M059J (cell line): ENCODE measurements at places on chromosomes 3 and 15.

- peak; percentile 99 for DNase-seq
These were observed 74.0 kb downstream of the B3GALNT1 start for GRCh38 chr3:161031134-161031533.

DNA sequence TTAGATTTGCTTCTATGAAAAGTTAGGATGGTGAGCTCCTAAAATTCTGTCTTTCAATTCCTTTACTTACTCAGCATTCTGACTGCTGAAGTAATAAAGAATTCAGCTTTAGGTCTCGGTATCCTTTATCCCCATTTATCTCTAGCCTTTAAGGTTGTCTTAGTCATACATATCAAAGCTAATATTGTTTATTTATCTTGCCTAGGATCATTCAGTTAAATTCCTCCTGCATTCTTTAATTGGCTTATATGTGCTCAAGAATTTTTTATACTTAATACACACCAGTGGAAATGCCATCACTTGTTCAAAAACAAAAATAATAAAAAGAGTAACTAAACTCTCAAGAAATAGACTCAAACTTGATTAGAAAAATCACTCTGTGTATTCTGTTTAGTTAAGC, 507.0 kb downstream of the ZPLD1 start:
- DNase-seq, result peak; percentile 27

- DNase-seq, result peak; percentile 4
These were observed 22.2 kb downstream of the P2RY1 start for GRCh38 chr3:152857082-152857481.

- DNase-seq, result no peak
These were observed 1710.1 kb downstream of the SI start for GRCh38 chr3:163368168-163368567.

- no peak for DNase-seq
These were observed 196.0 kb downstream of the ADAMTS9 start for GRCh38 chr3:64491843-64492242.

- DNase-seq, result peak; percentile 8
These were observed 11.9 kb upstream of the ALDH1A2 start for GRCh38 chr15:58077427-58077826.

GRCh38 chr3:102664126-102664525, 229.3 kb downstream of the ZPLD1 start:
- DNase-seq, result no peak

- DNase-seq, result peak; percentile 31
These were observed 135.6 kb upstream of the SUCLG2 start for GRCh38 chr3:67790043-67790442.

GRCh38 chr3:105228696-105229095, 138.0 kb upstream of the ALCAM start:
- DNase-seq, result peak; percentile 52

- DNase-seq, result no peak
These were observed 885.2 kb upstream of the CFAP20DC start for GRCh38 chr3:59935025-59935424.

- DNase-seq, result no peak
These were observed 333.5 kb upstream of the SEMA6D start for GRCh38 chr15:47383801-47384200.

DNA sequence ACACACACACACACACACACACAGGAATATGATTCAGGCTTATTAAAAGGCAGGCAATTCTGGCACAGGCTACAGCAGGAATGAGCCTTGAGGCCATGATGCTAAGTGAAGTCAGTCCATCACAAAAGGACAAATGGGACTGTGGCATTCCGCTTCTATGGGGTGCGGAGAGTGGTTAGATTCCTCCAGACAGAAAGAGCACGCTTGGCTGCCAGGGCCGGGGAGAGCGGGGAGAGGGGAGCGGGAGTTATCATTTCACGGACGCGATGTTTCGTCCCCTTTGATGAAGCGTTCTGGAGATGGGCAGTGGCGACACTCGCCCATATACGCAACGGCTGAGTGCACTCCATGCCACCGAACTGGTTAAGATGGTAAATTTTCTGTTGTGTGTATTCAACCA, 58.5 kb upstream of the FAM174B start:
- DNase-seq, result peak; percentile 84

DNA sequence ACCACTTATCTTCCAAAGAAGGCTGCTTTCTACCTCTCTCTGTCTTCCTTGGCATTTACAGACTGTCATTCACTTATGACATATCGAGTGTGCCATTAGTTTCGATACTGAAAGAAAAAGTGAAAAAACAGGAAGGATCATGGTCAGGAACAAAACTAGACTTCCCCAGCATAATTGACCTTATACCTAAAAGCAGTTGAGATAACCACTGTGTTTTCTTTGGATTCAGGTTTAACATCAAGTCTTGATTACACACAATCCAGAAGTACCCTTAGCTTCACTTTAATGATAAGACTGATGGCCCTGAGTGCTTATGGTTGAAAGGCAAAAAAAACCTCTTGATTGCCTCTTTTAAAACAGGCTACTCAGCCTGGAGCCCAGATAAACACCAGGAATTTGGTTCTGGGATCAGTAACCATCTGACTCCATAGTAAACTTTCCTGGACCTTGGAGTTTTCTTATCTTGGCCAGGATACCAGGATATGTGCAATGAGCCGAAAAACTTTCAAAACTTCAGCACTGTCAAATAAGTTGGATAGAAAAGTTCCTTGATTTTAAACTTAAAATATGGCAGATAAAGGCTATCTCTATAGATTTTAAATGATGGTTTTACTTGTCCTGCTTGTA, 5.0 kb upstream of the UACA start:
- DNase-seq, result no peak

GRCh38 chr3:186173224-186173815, 64.4 kb upstream of the ETV5 start:
- no peak for DNase-seq

DNA sequence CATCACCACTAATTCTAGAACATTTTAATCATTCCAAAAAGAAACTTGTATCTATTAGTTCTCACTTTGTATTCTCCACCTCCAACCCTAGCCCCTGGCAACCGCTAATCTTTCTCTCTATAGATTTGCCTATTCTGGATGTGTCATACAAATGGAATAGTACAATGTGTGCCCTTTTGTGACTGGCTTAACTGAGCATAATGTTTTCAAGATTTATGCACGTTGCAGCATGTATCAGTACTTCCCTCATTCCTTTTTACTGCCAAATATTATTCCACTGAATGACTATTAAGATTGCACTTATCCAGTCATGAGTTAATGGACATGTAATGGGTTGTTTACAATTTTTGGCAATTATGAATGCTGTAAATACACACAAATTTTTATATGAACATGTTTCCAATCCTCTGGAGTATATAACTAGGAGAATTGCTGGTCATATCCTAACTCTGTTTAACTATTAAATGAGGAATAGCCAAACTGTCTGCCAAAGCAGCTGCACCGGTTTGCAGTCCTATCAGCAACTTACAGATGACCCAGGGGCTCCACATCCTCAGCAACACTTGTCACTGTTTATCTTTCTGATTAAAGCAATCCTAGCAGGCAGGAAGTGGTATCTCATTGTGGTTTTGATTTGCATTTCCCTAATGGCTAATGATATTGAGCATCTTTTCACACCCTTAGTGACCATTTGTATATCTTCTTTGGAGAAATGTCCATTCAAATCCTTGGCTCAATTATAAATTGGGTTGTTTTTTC, 42.9 kb downstream of the DCUN1D1 start:
- no peak for DNase-seq
